ENCODE measurements at places on chromosomes 1 and 21.
A peak's percentile ranks its signal among the peaks of the same experiment; 100 is the strongest.

DNA sequence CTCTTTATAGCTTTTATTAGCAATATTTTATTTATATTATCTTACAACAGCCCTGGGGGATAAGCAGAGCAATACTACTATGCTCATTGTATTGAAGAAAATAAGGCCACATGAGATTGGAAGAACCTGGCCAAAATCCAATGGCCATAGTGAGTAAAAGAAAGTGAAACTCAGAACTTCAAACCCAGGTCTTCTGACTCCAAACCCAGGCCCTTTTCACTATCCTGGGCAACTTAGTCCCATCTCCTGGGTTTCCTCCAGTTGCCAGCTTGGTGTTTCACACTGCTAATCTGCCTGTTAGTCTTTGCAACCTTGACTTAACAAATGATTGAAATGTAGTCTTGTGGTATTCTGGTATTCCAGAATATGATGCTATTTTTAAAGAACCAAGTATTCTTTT lies 22.4 kb upstream of the EXO1 start:
- DNase-seq, result peak; percentile 20

DNA sequence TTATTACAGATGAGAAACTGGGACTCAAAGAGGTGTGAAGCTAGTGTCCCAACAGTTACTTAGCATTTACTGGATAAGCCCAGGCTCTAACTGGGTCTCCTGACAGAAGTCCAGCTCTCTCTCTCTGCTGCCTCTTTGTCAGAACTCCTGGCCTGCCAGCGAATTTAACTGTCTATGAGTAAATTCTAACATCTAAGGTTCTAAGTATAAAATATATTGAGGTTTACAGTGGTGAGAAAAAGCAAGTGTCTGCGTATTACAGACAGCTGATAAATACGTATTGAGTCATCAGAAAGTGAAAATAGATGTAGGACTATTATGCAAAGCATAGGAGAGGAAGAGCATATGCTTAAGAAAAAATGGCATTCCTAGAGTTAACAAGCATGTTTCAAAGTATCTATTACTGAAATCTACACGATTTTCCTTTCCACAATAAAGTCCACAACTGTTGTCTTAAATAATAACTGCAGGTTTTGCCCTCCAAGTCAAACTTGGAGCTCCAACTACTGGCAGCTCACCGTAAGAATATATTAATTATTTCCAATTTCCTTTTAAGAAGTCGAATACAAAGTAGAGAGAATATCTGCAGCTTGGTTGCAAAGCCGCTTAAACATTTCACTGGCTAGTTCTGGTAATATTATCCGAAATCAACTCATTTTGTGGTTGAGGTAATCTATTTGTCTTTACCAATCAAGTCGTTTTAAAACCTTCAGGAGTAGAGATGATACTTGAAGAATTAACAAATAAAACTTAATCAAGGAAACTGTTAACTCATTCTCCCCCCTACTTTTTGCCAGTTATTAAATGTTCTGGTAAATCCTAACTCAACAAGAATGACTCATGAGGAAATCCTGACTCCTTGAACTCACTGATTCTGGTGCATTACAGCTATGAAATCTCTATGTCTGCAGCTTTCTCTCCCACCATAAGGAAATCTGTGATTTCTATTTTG lies 1.4 kb upstream of the RGS2 start:
- DNase-seq, result no peak

- no peak for DNase-seq
These were observed 51.2 kb upstream of the LRP8 start for GRCh38 chr1:53378932-53379661.

- peak; percentile 95 for DNase-seq
These were observed 59.3 kb downstream of the MAN1C1 start for GRCh38 chr1:25675729-25676476.

- no peak for DNase-seq
These were observed 18.2 kb downstream of the CAP1 start for GRCh38 chr1:40058453-40059337.

DNA sequence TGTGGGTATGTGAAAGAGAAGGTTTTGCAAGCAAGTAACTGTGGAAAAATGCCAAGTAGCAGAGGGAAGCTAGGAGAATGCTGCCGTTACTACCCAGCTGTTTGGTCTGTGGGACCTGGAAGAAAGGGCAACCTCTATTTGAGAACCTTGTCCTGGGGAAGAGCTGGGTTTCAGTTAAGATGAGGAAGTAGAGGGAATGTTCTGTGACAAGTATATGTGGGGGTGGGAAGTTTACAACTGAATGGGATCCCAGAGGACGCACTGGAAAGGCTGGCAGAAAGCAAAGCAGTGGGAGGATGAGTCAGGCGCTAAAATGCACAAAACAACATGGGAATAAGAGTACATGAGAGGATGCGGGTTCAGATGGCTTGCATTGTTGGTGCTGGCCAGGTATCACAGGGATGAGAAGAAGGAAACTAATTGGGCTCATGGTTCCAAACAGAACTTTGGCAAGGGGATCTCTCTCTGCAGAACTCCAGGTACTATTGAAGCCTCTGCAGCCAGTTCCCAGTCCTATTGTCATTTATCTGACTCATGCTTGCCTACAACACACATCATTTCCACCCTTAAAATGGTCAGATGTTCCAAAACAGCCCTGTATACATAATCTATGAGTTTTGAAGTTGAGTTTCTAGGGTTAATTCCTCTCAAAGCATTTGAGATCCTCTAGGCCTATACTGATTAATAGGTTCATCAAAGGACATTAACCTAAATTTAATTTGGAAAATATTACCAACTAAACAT lies 88.5 kb upstream of the VAV3 start:
- no peak for DNase-seq

DNA sequence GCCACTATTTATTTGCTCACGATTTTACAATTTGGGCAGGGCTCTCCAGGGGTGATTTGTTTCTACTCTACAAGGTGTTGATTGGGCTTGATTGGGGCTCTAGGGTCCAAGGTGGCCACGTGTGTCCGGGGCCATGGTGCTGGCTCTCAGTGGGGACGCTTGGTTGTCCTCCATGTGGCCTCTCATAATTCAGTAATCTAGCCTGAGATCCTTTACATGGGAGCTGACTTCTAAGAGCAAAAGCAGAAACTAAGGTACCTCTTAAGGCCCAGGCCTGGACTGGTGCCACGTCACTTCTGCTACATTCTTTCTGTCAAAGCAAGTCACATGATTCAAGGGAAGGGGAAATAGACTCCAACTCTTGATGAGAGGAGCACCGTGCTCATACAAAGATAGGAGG lies 8.1 kb upstream of the PSRC1 start:
- no peak for DNase-seq

GRCh38 chr1:58754683-58755467 lies 29.0 kb downstream of the JUN start:
- DNase-seq, result no peak

- no peak for DNase-seq
These were observed 41.3 kb upstream of the KIF21B start for GRCh38 chr1:201064806-201065205.

- DNase-seq, result no peak
These were observed 17.2 kb downstream of the RBM15 start for GRCh38 chr1:110356379-110356778.

DNA sequence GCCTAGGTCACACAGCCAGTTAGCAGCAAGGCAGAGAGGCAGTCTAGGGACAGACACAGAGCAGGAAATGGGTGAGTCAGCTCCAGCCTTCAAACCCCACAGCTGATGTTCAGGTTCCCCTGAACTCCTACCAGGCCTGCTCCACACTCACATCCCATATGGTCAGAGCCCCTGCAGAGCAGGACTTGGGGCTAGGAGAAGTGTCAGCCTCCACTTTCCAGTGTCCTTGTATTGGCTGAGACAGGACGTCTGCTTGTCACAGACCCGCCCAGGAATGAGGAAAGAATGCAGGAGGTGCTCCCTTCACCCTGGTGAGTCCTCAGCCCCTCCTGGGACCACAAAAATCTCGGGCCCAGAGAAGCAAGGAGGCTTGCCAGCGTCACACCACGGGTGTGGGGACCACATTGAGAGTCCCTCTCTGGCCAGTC lies 92.5 kb downstream of the LACTBL1 start:
- no peak for DNase-seq

- DNase-seq, result no peak
These were observed 36.8 kb downstream of the KCNAB2 start for GRCh38 chr1:6082430-6082971.

DNA sequence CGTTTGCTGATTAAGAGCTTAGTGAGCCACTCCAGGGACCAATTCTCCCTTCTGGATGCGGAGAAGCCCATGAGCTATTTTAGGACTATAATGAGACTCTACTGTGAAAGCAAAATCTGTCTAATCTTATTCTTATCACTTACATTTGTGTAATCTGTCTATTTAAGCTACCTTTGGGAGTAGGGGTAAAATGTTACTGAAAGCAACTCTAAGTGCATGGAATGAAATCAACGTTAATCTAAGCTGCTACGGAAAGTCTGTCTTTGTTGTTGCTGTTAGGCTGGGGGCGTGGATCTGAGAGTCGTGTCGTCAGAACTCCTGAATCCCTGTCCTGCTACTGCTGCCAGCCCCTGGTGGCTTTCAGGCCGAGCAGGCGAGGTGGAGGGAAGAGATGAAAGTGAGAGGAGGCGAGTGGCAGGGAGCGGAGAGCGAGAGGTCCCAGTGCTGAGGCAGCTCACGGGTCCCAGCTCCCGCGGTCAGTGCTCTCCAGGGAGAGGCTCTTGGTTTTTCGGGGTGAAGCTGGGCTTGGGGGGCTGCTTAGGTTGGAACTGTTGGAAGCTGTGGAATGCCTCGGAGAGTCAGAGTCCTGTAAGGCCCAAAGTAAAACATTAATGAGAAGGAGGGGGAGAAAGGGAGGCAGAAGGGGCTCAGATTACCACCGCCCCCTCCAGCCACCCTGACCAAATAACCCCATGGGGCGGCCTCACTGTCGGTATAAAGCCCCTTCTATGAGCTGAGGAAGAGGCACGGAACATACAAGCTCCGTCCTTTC lies 53.9 kb downstream of the COQ8A start:
- DNase-seq, result no peak

DNA sequence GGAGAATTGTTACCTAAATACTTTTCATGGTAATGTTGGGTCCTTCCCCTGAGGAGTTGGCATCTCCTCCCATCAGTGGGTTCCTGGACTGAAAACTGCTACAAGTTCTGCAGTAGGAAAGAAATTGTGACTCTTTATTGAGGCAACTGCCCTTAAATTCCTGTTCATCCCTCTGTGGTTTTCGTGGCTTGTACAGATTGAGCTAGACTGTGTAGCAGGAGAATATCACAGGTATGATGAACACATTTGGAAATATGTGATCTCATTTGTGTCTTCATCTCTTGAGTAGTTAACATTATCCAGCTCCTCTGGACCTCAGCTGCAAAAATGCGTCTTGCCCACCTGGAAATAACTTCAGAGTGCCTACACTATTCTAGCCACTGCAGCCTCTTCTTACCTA lies 390.6 kb downstream of the PTPRC start:
- DNase-seq, result no peak

- peak; percentile 25 for DNase-seq
These were observed 23.2 kb downstream of the LYST start for GRCh38 chr1:235843461-235843961.

- DNase-seq, result no peak
These were observed 351.0 kb upstream of the NFIA start for GRCh38 chr1:60731321-60731720.

DNA sequence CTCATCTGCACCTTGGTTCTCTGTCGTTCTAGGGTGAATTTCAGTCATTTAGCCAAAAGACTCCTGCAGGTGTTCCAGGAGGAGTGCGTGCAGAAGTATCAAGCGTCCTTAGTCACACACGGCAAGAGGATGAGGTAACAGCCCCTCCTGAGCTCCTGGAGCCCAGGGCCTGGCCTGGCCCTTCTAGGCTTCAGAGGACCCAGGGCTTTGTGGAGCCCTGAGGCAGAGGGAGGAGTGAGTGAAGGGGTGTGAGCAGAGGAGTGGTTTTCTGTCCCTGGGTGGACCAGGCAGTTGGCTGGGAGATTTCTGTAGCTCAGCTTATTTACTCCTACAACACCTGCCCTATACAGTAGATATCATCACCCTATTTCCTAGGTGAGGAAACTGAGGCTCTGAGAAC lies 15.7 kb upstream of the RASSF5 start:
- DNase-seq, result no peak

GRCh38 chr1:43507296-43508295 lies 23.1 kb upstream of the PTPRF start:
- DNase-seq, result no peak

DNA sequence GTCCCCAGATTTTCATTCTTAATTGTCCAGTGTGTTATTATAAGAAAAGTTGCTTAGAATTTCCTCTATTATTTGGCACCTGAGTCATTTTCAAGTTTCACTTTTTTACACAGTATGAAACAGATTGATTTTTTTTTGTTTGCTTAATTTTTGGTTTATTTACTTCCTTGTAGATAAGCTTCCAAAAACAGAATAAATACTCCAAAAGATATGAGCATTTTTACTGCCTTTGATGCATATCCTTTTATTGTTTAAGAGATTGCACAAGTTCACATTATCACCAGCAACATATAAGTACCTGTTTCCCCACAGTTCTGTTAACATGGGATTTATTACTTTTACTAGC lies 36.3 kb upstream of the AHCYL1 start:
- DNase-seq, result no peak

GRCh38 chr1:116514708-116515525 lies 55.9 kb downstream of the CD58 start:
- peak; percentile 28 for DNase-seq

DNA sequence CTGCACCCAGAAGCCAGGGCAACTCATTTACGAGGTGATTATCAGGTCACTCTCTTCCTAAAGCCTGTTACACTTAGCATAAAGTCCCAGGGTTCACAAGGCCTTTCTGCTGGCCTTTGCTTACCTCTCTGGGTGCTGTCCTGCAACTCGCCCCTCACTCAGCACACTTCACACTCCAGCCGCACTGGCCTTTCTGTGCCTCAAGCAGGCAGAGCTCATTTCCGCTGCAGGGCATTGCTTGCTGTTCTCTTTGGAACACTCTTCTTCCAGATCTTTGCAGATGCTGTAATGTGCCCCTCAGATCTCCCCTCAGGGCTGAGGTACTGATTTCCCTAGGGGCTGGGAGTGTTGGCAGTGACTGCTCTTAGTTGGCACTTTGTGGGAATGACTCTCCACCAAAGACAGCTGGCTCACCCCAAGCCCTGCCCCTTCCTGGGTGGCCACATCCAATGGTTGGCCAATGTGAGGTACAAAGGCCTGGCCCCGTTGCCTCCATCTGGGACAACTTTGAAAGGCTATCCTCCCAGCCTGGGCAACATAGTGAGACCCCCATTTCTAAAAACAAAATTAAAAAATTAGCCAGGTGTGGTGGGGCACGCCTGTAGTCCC lies 50.8 kb upstream of the SSBP3 start:
- no peak for DNase-seq

GRCh38 chr1:39910263-39910662 lies 8.5 kb upstream of the MYCL start:
- no peak for DNase-seq

GRCh38 chr1:105072850-105073249 lies 1323.2 kb downstream of the AMY1C start:
- no peak for DNase-seq

DNA sequence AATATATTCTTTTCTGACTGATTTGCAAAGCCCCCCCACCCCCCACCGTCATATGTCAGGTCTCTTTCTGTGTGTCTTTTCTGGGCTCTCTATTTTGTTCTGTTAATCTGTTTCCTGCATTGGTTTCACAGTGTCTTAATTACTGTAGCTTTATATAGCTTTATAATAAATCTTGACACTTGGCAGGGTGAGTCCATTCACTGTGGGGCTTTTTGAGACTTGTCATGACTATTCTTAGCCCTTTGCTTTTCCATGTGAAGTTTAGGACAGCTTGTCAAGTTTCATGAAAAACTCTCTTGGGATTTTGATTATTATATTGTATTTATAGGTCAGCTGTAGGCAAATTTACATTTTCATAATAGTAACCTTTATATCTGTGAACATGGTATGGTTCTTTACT lies 50.4 kb downstream of the MIGA1 start:
- no peak for DNase-seq
